ENCODE measurements at places on chromosomes 1 and 21.
A peak's percentile ranks its signal among the peaks of the same experiment; 100 is the strongest.

DNA sequence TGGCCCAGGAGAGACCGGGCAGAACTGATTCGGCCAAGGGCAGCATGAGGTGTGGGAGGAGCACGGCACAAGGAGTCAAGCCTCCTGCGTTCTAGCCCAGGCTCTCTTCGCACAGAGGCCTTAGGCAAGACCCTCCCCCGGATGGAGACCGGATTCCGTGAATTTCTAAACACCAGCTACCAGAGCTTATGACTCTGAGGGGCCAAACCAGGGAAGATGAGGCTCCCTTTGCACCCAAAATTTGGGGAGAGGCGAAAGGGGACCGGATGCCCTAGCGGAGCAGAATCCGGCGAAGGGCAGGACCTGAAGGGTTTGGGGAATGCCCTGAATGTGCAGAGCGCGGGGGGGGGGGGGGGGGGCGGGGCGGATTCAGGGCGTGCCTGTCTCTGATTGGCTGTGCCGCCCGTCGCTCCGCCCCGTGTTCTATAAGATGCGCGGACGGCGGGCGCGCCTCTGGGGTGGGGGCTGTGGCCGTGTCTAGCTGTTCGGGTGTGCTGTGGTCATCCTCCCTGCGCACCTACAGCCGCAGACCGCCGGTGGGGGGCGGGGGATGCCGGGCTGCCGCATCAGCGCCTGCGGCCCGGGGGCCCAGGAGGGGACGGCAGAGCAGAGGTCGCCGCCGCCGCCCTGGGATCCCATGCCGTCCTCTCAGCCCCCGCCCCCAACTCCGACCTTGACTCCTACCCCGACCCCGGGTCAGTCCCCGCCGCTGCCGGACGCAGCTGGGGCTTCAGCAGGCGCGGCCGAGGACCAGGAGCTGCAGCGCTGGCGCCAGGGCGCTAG, at the start of gene TRNP1:
TRNP1 (plus strand) TSS at position 456 of the 783 bp plus-strand sequence; CDS start at position 551, 95 bp downstream.
- peak; percentile 54 for DNase-seq

GRCh38 chr1:25641931-25642573, 25.5 kb downstream of the MAN1C1 start:
- no peak for DNase-seq

GRCh38 chr1:168835176-168835575, 106.2 kb upstream of the DPT start:
- DNase-seq = no peak

DNA sequence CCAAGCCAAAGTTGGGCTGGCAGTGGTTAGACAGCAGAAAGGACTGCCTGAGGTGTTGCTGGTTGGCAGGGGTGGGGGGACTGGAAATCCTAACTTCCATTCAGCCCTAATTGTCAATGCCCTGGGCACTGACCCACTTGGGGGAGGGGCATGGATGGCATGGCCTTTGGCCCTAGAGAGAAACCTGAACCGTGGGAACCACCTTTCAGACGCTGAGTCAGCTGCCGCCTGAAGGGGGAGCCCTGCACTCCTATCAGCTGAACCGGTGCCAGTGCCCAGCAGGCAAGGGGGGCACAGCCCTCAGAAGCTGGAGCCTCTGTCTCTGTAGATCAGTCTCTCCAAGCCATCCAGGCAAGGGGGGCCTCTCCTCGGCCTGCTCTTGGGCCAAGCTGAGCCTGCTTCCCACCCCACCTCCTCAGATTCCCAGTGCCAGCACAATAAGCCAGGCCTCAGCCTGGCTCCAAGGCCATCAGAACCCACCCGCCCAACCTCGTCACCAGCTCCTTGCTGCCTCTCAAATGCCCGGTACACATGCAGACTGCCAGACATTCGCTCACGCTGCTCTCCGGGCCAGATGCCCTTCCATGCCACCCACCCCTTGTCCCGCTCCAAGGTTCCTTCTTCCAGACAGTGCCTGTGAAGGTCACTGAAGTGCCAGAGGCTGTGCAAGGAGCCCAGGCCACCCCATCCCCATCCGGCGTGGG, 11.6 kb downstream of the TINAGL1 start:
- DNase-seq = peak; percentile 32

- DNase-seq = no peak
Measured at GRCh38 chr21:18369115-18369514, 34.5 kb downstream of the TMPRSS15 start.

GRCh38 chr1:87449348-87449963, 120.8 kb downstream of the LMO4 start:
- peak; percentile 30 for DNase-seq

DNA sequence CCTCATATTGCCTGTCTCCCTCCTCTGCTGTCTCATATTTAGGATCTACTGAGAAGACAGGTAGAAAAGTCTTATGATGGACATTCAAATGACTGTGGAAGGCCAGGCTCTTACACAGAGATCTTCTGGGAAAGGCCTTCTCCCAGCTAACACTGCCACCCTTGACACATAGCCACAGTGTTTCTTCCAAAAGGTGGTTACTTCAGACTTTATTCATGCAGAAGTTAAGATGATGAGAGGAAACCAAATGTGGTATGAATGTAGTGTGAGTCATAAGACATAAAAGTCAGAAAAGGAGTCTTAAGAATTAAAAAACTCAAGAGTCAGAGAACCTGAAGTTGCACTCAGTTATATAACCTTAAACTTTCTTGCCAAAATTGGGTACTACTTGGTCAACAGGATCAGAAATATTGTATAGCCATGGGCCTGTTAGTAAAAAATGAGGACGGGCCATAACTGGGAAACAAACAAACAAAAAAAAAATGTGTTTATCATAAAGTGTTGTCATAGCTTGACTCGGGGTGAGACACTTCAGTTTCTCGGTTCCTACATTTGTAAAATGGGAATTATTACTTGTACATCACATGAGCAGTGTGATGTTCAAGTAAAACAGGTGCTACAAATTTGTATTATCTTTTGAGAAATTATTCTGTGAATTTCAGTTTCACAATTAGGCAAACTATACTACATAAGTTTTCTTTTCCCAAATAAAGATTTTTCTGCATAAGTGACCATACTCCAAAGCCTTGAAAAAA, 1.2 kb upstream of the DENND1B start:
- no peak for DNase-seq

- no peak for DNase-seq
Measured at GRCh38 chr1:113275691-113276090, 114.6 kb upstream of the MAGI3 start.

DNA sequence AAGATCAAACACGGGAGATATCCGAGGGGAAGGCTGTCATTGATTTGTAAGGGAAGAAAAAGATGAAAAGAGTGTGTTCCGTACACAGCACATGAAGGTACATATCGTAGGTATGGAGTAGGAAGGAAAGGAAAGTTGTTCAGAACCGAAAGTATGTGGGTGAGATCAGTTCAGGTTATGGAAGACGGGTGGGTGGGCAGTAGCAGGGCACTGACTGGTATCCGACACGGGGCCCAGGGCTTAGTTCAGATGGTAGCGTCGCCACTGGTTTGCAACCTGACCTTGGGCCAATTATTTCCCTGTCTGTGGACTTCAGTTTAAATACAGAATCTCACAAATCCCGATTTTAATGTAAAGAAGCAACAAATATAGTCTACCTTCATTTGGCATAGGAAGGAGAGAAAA, 27.8 kb upstream of the A3GALT2 start:
- peak; percentile 7 for DNase-seq

- no peak for DNase-seq
Measured at GRCh38 chr1:31201931-31202360, 37.7 kb downstream of the NKAIN1 start.

DNA sequence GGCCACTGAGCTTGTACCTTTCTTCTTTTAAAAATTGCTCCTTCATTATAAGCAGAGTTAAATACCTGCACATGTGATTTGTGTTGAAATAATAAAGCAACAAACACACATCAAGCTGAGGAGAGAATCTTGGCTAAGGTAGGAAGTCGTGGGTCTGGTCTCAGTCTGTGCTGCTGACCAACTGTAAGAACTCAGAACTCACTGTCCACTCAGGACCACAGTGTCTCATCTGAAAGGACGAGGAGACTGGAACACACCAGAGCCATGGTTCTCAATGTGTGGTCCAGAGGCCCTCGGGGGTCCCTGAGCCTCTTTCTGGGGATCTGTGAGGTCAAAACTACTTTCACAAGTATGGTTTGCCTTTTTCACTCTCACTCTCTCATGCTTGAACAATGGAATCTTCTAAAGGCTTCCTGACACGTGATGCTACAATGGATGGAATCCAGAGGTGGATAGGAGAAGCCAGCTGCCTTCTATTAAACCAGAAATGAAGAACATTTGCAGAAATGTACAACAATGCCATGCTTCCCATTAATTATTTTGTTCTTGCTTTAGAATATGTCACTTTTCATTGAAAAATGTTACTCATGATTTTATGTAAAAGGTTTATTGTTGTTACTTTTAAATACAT, 17.3 kb upstream of the ETS2 start:
- DNase-seq = no peak

DNA sequence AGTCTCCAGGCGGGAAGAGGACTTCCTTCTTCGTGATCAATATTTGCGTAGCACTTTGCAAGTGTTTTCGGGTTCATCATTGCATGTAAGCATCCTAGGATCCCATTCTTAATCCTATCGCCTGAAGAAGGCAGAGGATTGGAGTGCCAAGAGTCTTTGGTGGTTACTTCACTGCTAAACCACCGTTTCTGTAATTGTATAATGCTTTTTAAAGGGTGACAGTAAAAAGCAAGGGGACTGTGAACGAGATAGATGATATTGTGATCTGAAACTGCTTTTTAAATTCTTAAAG, 345 bp upstream of the ALDH9A1 start:
- no peak for DNase-seq

- no peak for DNase-seq
Measured at GRCh38 chr21:22898051-22898665, 1899.9 kb downstream of the NCAM2 start.

DNA sequence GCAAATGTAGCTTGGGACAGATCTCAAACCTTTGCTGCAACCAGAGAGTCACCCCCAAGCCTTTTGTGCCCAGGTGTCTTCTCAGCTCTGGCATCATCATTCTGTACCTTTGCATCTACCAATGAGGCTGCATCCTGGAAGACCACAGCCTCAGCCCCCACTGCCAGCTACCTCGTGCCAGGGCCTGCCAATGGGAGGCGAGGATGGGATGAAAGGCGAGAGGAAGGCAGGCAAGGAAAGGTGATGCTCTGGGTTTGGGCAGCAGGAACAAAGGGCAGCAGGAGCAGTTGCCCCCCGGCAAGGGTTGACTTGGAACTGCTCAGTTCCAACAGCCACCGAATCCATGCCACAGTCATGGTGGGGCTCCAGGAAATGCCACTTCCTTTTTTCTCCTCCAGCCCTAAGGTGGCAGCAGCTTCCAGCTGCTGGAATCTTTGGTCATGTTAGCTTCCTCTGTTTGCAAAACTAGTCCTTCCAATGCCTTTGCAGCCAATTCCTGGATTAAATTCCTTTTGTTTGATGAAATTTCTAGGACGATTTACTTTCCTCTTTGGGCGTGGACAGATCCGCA, 651.6 kb downstream of the NPHP4 start:
- DNase-seq = no peak

- DNase-seq = no peak
Measured at GRCh38 chr1:202586018-202586821, 124.0 kb downstream of the SYT2 start.

- DNase-seq = no peak
Measured at GRCh38 chr1:20126041-20126805, 6.9 kb upstream of the PLA2G2D start.

GRCh38 chr1:8671306-8671917, 146.0 kb downstream of the RERE start:
- DNase-seq = no peak

DNA sequence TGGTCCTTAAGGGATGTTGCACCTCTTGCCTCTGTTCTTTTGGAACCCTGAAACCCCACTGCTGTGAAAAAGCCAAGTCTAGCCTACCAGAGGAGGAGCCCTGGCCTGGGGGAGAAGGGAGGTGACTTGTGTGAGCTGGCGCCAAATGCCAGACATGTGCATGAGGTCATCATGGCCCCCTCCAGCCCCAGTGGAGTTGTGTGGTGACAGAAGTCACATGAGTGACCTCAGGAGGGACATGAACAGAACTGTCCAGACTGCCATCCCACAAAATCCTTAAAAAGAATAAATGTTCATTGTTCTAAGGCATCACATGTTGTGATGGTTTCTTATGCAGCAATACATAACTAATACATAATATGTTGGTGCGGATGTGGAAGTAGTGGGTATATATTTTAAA, 10.8 kb downstream of the HHAT start:
- DNase-seq = no peak

DNA sequence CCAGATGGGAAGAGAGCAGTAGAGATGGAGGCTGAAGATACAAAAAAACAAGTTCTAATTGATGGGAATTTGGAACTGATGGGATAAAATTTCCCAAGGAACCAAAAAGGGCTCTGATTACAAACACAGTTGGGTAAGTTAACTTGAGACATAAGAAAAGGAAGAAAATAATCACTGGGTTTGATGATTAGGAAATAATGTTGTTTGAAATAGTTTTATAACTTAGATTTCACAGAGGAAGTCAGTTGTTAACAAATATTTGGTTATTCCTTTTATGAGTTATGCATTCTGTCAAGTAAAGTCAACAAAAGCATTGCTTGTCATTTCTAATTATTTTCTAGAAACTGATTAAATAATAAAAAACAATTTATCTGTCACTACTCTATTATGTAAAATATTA, 20.4 kb upstream of the SUCO start:
- DNase-seq = no peak

- DNase-seq = no peak
Measured at GRCh38 chr1:46084553-46085451, 47.6 kb downstream of the PIK3R3 start.

- DNase-seq = no peak
Measured at GRCh38 chr1:10671622-10672342, 124.7 kb downstream of the CASZ1 start.

- no peak for DNase-seq
Measured at GRCh38 chr21:28193189-28193588, 799.5 kb downstream of the LTN1 start.

DNA sequence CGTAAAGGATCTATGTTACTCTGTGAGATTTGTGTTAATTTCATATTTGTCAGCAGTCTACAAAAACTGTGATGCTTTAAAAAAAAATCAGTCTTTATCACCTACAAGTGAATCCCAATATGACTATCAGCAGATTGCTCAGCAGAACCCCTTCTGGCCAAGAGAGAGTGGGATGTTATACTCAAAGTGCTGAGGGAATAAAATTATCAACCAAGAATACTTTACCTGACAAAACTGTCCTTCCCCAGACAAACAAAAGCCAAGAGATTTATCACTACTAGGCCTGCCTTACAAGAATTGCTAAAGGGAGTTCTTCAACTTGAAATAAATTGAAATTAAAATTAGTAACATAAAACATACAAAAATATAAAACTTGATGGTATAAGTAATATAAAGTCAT, 105.2 kb downstream of the SLC35F3 start:
- no peak for DNase-seq

- no peak for DNase-seq
Measured at GRCh38 chr1:91900562-91900961, 14.6 kb upstream of the TGFBR3 start.
